GDM1 (cell line): ENCODE measurements at places on chromosomes 2 and 18.

- DNase-seq: no peak
Observed at GRCh38 chr18:46072376-46072867, 362 bp upstream of the PSTPIP2 start.

- no peak for DNase-seq
Observed at GRCh38 chr2:205769495-205769850, 87.2 kb downstream of the NRP2 start.

- no peak for DNase-seq
Observed at GRCh38 chr2:54899576-54900200, 150.6 kb downstream of the RTN4 start.

DNA sequence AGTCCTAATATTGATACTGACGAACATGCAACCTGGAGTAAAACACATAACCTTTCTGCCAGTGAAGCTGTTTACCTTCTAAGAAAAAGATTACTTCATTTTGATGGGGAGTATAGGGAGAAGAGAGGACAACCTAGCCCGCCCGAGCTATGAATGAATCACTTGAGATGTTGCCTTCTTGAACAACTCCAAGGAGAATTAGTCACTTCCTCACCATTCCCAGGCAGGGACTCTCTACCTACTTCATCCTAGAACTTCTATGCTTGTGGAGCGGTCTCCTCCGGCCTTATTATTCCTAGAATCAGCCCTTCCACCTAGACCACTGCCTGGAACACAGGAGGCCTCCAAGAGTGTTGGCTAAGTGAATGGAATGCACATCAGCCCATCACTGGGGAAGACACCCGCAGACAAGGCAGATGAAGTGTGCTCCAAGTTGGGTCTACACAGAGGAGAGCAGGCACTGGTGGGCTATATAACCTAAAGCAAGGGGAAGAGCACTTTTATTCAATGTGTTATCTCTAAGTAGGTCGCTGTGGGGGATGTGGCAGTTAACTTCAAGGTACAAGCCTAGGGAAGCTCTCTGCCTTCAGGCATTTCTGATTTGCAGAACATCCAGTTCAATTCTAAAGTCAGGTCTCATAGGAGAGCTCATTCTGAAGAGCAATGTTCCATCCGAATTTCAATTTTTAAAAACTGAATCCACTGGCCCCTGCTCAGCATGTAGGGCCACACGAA, 57.4 kb downstream of the STK39 start:
- DNase-seq: no peak

DNA sequence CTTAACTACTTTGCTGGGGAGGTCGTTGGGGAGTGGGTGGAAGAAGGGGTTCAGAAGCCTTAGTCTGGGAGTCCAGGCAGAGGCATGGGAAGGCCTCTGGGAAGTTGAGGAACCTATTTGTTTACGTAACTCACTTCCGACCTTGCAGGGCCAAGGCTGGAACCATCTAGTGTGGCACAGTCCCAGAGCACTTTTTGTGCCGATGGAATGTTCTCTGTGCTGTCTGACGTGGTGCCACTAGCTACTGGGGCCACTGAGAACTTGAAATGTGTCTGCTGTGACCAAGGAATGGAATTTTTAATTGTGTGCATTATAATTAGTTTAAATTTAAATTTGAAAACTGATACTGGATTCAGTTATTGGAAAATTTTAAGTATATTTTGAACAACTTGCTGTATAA, 139.7 kb downstream of the FAM161A start:
- no peak for DNase-seq

DNA sequence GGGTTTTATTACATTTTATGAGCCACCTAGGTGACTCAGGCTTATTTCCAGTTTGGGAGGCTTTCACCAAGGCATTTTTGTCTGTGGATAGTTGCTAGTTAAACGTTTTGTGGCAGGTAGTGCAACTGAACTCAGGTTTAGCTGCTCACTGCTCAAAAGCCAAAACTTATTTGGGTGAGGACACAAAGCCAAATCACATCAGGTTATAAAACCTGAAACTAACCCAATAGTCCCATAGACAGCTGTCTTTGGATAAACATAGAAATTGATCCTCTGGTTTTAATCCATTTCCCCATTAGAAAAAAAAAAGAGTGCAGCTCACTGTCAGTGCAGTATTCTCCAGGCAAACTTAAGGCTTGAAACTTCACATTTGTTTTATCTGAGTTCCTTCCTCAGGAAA, 362.6 kb upstream of the TFPI start:
- no peak for DNase-seq

GRCh38 chr2:209498614-209499013, 74.8 kb downstream of the MAP2 start:
- no peak for DNase-seq

GRCh38 chr18:58698701-58699193, 27.5 kb downstream of the MALT1 start:
- DNase-seq: no peak

GRCh38 chr2:43556256-43556655, 39.6 kb downstream of the THADA start:
- no peak for DNase-seq

DNA sequence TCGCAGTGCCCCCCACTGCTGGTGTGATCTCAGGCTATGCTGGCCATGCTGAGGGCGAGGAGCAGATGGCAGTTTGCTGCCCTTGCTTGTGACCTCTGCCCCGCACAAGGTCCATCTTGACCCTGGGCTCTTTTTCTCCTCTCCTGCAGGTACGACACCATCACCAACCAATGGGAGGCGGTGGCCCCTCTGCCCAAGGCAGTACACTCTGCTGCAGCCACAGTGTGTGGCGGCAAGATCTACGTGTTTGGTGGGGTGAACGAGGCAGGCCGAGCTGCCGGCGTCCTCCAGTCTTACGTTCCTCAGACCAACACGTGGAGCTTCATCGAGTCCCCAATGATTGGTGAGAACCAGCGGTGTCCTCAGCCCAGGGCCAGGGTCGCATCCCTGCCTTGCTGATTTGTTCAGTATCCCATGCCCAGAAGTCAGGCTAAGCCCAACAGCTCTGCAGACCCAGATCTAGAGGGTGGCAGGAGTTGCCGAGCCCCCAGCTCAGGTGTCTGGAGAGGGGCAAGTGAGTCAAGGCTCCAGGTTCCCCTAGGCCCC, 223.8 kb downstream of the ATAD2B start:
- no peak for DNase-seq

- no peak for DNase-seq
Observed at GRCh38 chr18:73614812-73615211, 532.8 kb downstream of the FBXO15 start.

DNA sequence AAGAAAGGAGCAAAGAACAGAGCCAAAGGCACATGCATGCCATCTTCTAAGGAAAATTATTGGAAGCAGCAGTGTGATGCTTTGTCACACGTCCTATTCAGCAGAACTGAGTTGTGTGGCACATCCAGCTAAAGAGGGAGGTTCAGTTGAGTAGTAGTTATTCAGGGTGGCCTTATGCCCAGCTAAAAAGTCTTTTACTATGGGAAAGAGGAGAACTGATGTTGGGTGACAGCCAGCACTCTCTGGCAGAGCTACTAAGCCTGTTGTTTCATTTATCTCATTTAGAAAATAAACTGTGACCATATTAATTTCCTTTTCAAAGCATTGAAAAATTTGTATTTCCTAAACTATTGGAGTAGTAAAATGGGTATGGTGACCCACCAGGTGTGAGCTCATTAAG, 18.5 kb downstream of the ITGA6 start:
- DNase-seq: no peak

DNA sequence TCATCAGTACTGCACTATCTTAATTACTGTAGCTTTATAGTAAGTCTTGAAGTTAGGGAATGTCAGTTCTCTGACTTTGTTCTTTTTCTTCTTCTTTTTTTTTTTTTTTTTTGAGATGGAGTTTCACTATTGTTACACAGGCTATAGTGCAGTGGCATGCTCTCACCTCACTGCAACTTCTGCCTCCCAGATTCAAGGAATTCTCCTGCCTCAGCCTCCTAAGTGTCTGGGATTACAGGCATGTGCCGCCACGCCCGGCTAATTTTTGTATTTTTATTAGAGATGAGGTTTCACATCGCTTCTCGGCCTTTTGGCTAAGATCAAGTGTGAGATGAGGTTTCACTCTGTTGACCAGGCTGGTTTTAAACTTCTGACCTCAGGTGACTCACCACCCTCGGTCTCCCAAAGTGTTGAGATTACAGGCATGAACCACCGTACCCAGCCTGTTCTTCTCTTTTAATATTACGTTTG, 41.9 kb upstream of the TANC1 start:
- DNase-seq: no peak

DNA sequence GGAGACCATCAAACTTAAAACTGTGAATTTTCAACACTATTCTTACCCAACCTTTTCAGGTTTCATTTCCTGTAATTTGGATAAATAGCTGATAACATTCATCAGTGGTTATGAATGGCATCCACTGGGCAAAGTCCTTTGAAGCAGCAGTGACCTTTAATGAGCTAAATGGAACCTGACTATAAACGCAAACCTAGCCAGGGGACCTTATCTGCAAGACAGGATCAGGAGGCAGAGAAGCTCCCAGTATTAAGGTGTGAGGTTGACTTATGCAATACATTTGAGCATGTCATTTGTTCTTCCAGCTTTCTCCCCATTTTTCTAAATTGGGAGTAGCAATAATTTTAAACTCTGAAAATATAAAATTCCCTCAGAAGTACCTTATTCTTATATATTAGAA, 38.4 kb downstream of the CREG2 start:
- no peak for DNase-seq

GRCh38 chr18:71322201-71322600, 1033.4 kb downstream of the SOCS6 start:
- DNase-seq: no peak

GRCh38 chr2:167181134-167181533, 292.9 kb downstream of the XIRP2 start:
- no peak for DNase-seq

- no peak for DNase-seq
Observed at GRCh38 chr2:212548455-212548819, 9.8 kb upstream of the ERBB4 start.

DNA sequence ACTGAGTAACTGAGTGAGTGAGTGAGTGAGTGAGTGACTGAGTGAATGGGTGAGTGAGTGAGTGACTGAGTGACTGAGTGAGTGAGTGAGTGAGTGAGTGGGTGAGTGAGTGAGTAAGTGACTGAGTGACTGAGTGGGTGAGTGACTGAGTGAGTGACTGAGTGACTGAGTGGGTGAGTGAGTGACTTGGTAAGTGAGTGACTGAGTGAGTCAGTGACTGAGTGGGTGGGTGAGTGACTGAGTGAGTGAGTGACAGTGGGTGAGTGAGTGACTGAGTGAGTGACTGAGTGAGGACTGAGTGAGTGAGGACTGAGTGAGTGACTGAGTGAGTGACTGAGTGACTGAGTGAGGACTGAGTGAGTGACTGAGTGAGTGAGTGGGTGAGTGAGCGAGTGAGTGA, 13.9 kb downstream of the MAL start:
- no peak for DNase-seq

GRCh38 chr2:203361495-203361894, 33.3 kb downstream of the ABI2 start:
- DNase-seq: no peak

DNA sequence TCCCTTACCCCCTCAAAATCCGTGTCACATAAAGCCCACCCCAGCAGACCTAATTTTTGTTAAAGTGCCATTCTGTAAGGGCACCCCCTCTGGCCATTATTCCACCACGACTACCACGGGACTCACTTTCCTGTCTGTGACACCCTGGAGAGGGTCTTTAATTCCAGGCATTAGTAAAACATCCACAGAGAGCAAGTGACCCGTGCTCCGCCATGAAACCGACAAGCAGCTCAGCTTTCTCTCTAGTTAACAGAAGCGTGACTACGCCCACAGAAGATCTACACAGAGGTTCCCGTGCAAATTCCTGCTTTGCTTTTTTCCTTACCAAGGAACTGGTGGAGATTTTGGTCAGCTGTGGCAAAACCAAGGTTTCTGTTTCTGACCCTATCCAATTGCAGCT, 4.4 kb downstream of the SIGLEC15 start:
- DNase-seq: no peak

DNA sequence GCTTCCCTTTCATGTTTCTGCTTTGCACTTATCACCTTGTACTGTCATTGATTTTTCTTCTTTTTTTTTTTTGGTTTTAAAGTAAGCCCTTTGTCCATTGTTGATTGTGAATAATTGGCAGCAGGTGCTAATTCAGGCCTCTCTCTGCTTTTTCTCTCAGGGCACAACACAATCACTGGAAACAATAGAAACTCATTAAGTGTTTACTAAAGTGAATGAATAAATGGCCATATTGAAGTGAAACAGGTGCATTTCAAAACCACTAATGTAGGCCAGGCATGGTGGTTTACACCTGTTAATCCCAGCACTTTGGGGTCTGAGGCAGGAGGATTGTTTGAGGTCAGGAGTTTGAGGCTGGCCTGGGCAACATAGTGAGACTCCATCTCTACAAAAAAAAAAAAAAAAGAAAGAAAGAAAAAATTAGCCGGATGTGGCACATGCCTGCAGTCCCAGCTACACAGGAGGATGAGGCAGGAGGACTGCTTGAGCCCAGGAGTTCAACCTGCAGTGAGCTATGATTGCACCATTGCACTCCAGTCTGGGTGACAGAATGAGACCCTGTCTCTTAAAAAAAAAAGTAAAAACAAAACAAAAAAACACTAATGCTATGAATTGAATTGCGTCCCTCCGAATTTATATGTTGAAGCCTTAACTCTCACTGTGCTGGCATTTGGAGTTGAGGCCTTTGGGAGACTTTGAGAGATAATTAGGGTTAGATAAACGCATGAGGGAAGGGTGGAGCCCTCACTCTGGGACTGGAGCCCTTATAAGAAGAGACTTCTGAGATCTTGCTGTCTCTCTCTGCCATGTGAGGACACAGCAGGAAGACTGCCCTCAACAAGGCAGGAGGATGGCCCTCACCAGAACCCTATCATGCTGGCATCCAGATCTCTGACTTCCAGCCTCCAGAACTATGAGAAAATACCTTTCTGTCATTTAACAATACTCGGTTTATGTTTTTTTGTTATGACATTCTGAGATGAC, 19.9 kb downstream of the SLC38A11 start:
- DNase-seq: no peak

DNA sequence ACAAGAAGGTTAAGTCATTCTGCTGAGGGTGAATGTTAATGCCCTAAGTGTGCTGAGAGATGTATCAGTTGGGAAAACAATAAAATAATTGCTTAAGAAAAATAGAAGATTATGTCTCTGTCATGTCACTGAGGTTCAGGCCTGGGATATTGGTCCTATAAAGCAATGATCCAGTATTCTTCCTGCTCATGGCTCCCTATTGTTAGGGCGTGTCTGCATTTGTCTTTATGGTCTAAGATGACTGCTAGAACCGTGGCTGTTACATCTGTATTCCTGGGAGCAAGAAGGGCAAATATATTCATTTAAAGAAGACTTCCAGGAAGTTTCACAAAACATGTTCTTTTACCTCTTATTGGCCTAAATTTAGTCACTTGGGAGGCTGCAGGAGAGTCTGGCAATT, 125.0 kb downstream of the KCNE4 start:
- no peak for DNase-seq
